Transverse colon (tissue), 4 donors: ENCODE measurements at places on chromosomes 11 and 22. TPM values are rescaled to one million over a fixed set of nuclear protein-coding genes. Genes with fewer than 3 reads are reported as not detected.

DNA sequence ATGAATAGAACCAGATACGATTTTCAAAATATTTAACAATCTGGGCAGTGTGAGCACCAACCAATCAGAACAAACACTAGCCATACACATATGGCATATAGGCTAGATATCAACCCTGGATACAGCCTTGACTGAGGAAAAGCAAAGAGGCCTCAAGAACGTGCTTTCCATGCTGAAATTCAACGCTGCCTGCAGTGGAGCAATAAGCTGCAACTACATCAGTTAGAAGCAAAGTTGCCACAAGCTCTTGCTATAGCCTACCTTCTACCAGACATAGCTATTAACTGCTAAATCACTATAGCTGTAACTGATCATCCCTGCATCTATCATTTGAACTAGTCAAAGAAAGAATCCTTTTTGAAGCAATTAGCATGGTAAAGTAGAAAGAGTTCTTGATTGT lies 42.5 kb downstream of the DENND5A start:
- no peak for DNase-seq

The OR2AT4 gene
- total RNA-seq: not detected

The MMP12 gene
- total RNA-seq: 4.9 TPM

The RBM14 gene
- total RNA-seq: 48.7 TPM

DNA sequence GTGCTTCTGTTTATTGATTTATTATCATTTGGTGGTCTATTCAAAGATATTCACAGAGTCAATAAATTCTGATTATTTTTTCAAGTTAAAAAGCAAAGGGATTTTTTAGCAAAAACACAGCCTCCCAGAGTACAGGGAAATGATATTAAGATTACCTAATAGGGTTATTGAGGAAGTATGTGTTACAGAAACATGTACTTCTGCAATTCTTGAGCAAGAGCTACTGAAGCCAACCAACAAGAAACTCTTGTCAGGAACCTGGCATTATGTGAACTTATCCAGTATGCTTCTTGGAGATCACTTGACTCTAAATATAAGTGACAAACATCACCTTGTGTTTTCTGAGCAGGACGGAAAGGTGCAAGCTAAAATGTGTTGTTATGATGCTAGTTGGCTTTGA lies 42.0 kb upstream of the CARD18 start:
- no peak for DNase-seq

DNA sequence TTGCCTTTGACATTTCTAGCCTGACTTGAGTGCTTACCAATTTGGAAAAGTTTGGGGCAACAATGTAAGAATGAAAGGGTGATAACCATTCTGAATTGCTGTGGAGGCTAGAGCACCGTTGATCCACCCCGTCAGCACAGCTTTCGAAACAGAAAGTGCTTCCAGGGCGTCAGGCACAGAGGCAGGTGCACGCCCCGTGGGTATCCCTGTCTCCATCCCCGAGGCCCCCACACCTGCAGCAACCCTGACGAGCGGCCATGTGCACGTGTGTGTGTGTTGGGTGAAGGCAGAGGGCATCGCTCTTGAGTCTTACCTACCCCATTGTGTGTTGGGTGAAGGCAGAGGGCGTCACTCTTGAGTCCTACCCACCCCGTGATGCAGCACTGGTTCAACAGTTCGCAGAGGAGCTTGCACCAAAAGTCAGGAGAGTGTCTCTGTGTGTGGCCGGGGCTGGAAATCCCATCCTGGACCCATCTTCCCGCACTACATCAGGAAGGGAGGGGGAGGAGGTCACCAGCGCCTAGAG lies 404.5 kb downstream of the BRD1 start:
- no peak for DNase-seq

DNA sequence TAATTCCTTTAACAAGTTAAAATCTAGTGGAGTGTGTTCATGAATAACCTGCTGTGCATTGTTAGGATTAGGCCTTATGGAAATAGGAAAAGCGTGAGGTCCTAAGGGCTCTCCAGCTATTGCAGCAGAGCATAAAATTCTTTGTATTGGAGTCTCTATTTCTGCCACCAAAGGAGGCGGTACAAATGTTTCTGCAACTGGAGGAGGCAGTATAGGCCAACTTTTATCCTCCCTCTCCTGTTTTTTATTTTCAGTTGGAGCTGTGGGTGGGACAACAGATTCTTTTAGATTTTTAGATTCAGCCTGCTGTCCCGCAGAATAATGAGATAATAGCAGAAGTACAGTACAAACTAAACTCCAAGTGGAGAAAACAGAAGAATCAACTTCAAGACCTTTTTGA lies 26.2 kb downstream of the OR10A6 start:
- no peak for DNase-seq

The STIM1 gene
- total RNA-seq: 48.7 TPM

- DNase-seq: no peak
Measured at GRCh38 chr22:29842740-29843139, 4.7 kb upstream of the ASCC2 start.

The APOL5 gene
- total RNA-seq: not detected

DNA sequence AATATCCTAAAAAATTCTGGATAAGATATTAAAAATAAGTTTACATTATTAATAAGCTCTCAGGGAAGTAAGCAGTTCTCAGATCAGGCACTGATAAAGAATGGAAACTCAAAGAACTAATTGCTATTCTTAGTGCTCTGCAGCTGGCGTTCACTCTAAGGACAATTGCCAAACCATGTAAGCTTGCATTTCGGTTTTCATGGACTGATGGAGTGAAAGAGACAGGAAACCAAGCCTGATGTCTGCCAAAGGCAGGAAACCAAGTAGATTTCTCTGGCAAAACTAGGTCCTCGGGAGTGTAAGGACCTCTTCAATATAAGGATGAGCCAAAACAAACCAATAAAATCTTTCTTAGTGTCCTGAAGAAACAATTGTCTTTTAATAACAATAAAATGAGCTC lies 355.2 kb downstream of the RAB38 start:
- no peak for DNase-seq

GRCh38 chr11:10742460-10743208 lies 8.4 kb upstream of the CTR9 start:
- DNase-seq: no peak
